ENCODE measurements at places on chromosomes 16 and 17. TPM values are rescaled to one million over a fixed set of nuclear protein-coding genes. Genes with fewer than 3 reads are reported as not detected.

GRCh38 chr17:50424246-50424995 lies 1.6 kb upstream of the ACSF2 start:
- no peak for DNase-seq

ASPA gene
- not detected for total RNA-seq

DNA sequence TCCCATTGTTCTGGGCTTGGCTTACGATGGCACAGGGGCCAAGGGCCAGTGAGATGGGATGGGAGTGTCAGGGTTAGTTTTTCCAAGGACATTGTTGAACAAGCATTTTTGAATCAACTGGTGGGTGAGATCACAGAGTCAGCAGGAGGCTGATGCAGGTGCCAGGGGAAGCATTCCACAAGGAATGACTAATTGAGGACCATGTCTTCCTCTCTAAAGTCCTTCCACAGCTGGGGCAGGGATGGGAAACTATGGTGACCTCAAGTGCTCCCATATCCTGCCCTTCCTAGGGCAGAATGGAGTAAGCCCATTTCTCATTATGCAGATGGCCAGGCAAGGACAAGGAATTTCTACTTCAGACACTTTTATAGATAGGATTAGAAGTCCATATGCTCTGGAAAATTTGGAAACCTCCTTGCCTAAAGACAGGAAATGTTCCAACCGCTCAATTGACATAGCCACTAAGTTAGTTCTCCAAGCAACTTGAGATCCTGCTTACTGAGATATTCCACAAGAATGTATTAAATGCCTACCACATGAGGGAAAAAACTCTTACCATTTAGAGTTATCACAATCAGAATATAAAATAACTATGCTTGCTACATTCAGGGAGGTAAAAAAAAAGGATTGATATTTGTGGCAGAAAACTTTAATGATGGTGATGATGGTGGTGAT lies 21.2 kb upstream of the ENGASE start:
- DNase-seq = no peak

HP gene
- total RNA-seq = not detected

DNA sequence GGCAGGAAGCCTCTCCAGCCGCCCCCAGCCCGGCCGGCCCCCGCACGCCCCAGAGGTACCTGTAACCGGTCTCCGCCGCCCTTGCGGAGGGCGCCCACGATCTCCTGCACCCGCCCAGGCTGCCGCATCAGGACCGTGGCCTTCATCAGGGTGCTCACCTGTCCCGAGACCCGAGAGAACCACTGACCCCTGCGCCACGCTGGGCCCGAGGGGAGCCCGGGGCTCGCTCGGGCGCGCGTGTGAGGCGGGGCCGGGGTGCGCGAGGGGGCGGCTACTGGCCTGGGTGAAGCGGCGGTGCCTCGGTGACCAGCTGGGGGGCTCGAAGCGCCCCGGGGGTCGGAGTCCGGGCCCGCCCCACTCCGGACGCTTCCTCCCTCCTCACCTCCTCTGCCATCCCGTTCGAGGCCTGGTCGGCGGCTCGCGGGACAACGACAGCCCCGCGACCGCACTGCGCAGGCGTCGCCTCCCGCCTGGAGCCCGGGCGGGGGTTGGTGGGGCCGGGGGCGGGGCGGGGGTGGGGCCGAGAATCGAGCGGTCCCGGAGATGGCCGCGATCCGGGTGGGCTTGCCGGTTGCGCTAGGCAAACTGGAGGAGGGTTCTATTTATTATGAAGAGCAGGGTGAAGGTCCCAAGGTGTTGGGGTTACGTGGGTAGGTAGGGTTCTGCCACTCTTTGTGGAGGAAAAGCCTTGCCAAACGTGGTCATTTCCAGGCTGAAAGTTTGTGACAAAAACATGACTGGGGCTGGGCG lies at the start of gene NT5C3B:
Gene NT5C3B (minus strand): TSS at position 433 of the 750 bp plus-strand sequence. CDS start 39 bp downstream, at position 394.
- DNase-seq = peak; percentile 78

MRPL38 gene
- total RNA-seq = 57.4 TPM

CCDC40 gene
- total RNA-seq = 11.8 TPM

GRCh38 chr16:51550800-51551347 lies 399.8 kb upstream of the SALL1 start:
- no peak for DNase-seq

GRCh38 chr16:55207693-55208428 lies 116.1 kb upstream of the IRX6 start:
- DNase-seq = no peak

GRCh38 chr17:7081341-7082062 lies 1.5 kb upstream of the CLEC10A start:
- DNase-seq = no peak

DNA sequence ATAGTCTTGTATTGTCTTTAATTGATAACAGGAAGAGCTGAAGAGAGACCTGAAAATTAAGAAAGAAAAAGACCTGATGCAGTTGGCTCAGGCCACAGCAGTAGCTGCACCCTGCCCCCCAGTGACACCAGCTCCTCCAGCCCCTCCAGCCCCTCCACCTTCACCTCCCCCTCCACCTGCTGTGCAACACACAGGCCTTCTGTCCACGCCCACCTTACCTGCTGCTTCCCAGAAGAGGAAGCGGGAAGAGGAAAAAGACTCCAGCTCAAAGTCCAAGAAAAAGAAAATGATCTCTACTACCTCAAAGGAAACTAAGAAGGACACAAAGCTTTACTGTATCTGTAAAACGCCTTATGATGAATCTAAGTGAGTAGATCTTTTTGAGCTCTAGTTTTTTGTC lies 36.8 kb downstream of the C17orf58 start:
- DNase-seq = no peak

GRCh38 chr16:2471016-2471652 lies at the start of gene NTN3:
NTN3 (plus strand) TSS chr16:2471297; CDS start chr16:2471702, 405 bp downstream.
- DNase-seq = peak; percentile 88

GRCh38 chr17:75824666-75825065 lies 19.5 kb downstream of the UNC13D start:
- no peak for DNase-seq

RCVRN gene
- not detected for total RNA-seq

OSGIN1 gene
- 0.77 TPM for total RNA-seq

RNF222 gene
- not detected for total RNA-seq

- DNase-seq = no peak
Measured at GRCh38 chr17:7577327-7578199, 1.9 kb upstream of the CD68 start.

GRCh38 chr16:82040296-82040695 lies 5.2 kb downstream of the HSD17B2 start:
- DNase-seq = no peak

GAS2L2 gene
- total RNA-seq = 0.09 TPM

GRN gene
- total RNA-seq = 98.6 TPM

TEKT3 gene
- 0.97 TPM for total RNA-seq

DNA sequence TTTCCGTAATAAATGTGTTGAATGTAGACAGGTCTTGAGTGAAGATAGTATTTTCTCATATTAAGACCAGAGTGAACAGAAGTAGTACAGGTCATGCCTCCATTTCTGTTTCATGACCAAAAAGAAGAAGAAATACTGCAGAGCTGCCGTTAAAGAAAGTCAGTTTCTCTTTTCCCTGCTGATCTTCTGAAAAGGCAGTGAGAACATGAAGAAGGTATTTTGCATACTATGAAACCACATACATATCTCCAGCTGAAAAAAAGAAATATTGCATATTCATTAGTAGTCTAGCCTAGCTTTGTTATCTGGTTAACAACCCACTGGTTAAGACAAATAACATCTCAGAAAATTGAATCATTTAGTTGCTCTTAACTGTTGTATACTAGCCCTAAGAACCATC lies 138.4 kb downstream of the PHKB start:
- no peak for DNase-seq

PLA2G10 gene
- not detected for total RNA-seq

- no peak for DNase-seq
Measured at GRCh38 chr16:8708536-8708935, 34.1 kb downstream of the ABAT start.

DNA sequence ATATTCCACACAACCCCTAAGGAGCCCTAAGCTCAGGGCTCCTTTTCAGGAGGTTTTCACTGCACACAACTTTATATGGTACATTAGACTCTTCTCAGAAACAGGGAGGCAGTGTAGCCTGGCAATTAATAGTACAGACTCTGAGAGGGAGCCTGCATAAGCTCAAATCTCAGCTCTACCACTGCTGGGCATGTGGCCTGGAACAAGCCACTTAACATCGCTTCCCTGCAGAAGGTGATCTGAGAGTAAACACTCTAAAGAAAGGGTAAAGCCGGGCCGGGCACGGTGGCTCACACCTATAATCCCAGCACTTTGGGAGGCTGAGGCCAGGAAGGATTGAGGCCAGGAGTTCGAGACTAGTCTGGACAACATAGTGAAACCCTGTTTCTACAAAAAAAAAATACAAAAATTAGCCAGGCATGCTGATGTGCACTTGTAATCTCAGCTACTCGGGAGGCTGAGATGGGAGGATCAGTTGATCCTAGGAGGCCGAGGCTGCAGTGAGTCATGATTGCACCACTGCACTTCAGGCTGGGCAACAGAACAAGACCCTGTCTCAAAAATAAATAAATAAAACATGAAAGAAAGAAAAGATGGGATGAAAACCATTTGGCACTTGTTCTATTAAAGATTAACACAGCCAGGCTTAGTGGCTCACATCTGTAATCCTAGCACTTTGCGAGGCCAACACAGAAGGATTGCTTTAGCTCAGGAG lies 70.7 kb upstream of the DNAJA2 start:
- DNase-seq = no peak

DNA sequence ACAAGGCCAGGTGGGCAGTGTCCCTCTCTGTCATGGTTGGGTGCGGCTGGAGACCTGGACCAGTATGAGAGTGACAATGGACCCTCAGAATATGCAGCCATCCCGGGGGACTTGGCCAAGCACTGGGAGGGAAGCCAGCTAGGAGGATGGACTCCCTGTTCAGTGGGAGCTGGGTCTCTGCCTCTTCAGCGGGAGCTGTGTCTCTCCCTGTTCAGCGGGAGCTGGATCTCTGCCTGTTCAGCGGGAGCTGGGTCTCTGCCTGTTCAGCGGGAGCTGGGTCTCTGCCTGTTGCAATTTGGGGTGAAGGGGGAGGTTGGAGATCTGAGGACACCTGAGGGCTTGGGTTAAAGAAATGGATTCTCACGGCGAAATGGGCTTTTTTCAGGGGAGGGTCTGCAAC lies 3.8 kb upstream of the PRSS33 start:
- DNase-seq = no peak

EFCAB13 gene
- total RNA-seq = 2.7 TPM

C1QL1 gene
- 4.7 TPM for total RNA-seq

GRCh38 chr17:5680766-5681165 lies 96.5 kb upstream of the NLRP1 start:
- DNase-seq = no peak

CNTNAP4 gene
- not detected for total RNA-seq

KREMEN2 gene
- total RNA-seq = 5.6 TPM

CAVIN1 gene
- 5.5 TPM for total RNA-seq

GRCh38 chr16:64172226-64172625 lies 949.6 kb downstream of the CDH11 start:
- no peak for DNase-seq

NPB gene
- not detected for total RNA-seq

- DNase-seq = no peak
Measured at GRCh38 chr17:67129283-67129682, 84.9 kb downstream of the CACNG1 start.

DNA sequence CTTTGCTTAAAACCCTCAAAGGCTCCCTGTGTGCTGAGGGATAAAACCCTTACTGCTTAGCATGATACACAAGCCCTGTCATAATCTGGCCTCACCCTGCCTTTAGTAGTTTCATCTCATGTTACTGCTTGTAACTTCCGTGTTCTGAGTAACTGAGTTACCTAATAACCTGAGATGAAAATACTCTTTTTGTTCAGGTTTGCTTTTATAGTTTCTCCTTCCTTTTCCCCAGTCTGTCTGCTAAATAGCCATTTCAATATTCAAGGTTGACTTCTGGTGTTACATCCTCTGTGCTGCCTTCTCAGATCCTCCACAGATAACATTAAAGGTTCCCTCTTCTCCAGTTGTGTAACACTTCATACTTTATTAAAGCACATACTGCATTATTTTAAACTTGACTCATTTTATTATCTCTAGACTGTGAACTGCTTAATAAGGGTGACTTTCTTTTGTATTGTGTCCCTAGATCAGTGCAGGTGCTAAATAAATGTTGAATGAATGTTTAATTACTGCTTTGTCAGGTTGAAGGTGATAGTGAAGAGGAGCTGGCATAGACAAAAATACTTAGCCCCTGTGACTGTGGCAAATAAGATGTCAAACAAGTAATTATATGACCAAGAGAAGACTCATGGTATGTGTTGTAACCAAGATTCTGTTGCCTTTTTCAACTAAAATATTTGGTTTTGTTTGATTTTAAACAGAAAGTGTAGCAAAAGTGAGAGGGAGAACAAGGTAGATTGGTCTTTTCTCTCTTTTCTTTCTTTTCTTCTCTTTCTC lies 47.8 kb downstream of the NFAT5 start:
- no peak for DNase-seq

DNA sequence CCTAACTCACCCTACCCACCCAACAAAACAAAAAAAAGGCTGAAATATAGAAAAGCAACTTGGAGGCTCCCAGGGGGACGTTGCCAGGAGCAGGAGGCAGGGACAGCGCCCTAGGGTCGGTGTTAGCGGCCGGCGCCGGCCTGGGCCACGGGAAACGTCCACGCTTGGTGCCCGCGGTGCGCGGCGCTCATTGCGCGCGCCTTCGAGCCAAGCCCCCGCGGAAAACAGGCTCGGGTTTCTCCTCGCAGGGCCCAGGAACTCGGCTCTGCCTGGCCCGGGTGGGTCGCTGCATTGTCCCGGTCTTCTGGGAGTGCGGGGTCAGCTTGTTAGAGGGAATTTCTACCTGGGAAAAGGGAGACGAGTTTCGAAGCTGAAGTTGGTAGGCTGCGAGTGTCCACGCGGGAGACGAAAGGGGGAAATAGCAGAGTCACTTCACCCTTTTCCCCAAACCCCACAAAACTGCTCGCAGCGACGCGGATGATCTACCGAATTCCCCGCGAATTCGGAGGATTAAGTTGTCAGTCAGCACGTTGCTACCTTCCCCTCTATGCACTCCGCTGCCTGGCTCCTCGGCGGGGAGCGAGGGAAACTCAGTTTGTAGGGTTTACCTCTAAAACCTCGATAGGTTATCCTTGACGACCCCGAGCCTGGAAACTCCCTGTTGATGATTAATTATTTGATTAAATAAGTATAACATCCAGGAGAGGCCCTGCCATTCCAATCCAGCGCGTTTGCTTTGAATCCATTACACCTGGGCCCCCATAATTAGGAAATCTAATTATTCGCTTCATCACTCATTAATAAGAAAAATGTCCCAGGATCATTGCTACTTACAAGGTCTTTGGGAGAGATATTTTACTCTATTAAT lies 751 bp upstream of the FOXC2 start:
- peak; percentile 76 for DNase-seq

All from neural progenitor cell (in vitro differentiated cells).